ENCODE measurements at places on chromosomes 5 and 9.

- DNase-seq: no peak
These were observed 51.7 kb upstream of the VPS13A start for GRCh38 chr9:77125665-77126064.

GRCh38 chr9:70402213-70402612 lies 12.2 kb downstream of the KLF9 start:
- no peak for DNase-seq

GRCh38 chr5:52468976-52469375 lies 318.7 kb upstream of the ITGA1 start:
- DNase-seq: no peak

DNA sequence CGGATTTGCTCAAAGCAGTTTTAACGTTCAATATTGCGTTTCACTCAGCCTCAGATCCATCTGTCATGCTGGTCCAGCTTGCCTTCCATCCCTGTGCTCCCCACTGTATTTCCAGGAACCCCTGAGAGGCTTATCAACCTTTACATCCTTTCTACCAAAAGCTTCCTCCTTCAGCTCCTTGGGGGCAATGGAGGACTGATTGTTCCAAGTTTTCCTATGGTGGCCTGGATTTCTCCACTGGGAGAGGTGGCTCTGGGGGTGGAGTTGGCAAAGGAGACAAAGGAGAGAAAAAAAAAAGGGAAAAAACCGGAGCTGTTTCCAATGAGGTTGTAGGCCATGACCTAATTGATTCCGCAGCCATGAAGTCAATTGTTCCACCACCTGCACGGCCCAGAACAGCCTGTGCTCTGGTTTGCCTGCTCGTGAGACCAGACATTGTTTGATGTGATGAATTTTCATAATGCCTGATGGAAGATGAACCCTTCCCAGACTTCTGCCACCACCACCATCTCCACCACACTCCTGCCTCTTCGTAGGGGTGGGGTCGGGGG lies 54.1 kb downstream of the ABLIM3 start:
- DNase-seq: no peak

DNA sequence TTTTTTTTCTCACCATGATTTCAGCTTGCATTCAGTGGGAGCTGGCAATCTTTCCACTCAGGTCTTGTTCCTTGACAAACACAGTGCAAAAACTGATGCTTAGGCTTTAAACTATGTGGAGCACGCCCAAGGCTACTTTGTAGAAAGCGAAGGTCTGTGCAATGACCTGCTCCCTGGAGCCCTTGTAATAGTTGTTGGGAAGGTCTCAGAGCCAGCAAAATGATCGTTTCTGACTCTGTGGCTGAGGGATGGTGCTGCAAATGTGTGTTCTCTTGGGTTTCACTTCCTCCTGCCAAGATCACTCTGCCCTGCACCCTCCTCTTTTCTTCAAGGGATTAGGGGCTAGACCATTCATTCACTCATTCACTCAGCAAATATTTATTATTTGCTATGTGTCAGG lies 249.7 kb upstream of the MAP3K1 start:
- DNase-seq: no peak

DNA sequence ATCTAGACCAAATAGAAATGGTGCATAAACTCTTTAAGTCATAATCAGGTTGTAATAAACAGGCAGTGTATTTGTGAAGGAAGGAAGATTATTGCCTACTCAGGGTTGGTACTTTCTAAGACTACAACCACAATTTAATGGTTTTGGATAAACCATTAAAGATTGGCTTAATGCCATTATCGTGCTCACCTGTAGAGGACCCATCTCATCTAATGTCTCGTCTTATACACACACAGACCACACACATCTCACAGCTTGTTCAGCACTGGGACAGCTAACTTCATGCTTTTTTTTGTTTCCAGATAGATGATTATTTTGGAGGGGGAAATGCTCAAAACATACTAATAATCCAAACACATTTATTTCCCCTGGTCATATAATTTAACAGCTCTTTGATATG lies 175.7 kb upstream of the SLC12A2 start:
- DNase-seq: no peak

GRCh38 chr5:56520986-56521730 lies 288.0 kb upstream of the ANKRD55 start:
- DNase-seq: no peak

DNA sequence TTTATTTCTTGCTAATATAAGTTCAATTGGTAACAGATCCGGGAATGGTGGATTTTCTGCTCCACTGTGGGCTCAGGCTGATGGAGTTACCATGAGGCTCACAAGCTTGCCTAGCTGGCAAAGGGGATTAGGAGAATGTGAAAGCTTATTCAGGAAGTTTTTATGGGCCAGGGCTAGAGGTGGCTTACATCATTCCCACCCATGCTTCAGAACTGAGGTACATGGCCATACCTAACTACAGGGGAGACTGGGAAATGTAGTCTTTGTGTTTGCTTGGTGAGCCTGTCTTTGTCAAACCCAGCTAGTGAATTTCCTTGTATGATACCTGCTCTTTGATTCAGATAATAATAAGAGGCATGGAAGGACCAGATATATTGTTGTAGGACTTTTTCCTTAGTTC lies 105.9 kb upstream of the DHFR start:
- no peak for DNase-seq

- DNase-seq: no peak
These were observed 219.5 kb upstream of the RASA1 start for GRCh38 chr5:87048156-87048555.

GRCh38 chr5:121029536-121030245 lies 565.6 kb downstream of the PRR16 start:
- no peak for DNase-seq

DNA sequence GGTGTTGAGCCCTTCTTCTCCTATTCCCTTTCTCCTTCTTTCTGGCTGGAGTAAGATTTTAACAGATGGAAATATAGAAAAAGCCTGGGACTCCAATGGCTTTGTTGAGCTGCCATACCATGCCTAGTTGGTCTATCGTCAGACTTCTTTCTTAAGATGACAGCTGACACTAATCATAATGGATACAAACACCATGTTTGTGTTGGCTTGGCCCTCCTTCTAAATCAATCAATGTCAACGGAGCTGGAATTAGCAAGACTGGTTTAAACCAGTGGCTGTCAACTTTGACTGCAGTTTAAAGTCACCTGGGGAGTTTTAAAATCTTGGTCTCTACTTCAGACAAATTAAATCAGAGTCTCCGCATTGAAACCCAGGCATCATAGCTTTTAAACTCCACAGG lies 264.5 kb upstream of the PRR16 start:
- no peak for DNase-seq

DNA sequence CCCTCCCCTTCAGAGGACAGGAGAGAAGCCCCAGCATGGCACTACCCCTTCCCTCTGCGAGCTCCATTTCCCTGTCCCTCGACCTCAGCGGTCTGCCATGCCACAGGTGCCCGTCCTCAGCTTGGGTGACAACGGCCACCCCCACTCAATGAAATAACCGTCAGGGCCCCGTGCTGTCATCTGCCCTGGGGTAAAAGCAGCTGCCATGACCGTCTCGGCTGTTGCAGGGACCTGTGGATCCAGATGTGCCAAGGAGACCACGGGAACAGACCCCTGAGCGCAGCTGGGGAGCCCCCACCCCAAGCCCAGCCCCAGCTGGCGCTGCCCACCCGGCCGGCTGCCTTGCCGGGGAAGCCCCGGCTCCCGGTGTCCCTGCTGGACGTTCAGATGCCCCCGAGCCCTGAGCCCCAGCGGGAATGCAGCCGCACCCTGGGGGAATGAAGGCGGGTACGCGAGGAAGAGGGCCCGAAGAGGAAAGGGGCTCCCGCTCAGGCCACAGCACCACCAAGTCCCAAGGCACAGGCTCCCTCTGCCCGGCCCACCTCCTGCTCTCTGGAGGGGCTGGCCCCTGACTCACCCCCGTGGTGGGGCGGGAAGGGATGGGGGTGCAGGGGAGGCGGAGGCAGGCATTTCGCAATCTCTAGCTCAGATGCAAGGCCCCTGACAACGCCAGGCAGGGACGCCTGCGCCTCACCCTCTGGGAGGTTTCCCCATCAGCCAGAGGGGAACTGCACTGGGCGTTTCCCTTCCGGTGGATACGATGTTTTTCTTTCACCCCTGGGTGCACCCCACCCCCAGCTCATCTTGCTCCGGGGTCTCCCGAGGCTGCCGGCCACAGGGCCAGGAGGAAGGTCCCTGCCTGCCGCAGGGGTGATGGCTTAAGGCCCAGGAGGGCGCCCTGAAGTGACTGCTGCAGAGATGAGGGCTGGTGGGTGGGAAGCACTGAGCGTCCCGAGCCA lies 49.2 kb downstream of the NACC2 start:
- DNase-seq: no peak

GRCh38 chr5:135072387-135073281 lies 38.6 kb upstream of the PITX1 start:
- no peak for DNase-seq

DNA sequence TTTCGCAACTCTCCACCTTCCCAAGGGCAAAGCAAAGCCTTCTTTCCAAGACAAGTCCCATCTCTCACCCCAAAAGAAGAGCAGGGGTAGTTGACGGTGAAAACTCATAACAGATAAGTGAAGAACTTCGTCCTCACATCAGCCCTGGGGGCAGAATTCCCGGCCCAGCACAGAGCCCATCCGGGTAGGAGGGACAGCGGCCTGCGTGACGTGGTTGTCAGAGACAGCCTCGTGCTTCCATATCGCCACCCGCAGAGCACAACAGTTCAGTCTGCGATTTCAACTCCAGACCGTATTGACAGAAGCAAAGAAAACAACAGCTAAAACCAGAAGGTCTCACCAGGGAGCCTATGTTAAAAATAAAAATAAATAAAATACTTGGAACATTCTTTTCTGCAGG lies 273.2 kb downstream of the SYK start:
- no peak for DNase-seq

GRCh38 chr5:151196556-151197290 lies 27.2 kb downstream of the CCDC69 start:
- DNase-seq: no peak

DNA sequence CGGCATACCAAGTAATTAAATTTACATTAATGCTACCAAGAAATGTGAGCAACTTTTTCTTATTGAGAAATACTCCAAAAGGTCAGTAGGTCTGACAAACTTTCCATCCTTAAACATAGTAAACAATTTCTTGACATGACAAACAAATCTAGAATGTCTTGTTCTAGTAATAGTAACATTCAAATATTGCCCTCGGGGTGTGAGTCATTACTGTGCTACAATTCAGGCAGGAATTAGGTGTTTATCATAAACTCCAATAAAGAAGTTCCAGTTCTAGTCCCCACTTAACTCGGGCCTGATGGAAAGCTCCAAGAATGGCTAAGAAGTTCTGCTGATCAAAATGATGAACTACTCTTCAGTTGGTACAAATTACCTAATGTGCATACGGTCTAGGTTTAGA lies 235.6 kb upstream of the TUSC1 start:
- no peak for DNase-seq

DNA sequence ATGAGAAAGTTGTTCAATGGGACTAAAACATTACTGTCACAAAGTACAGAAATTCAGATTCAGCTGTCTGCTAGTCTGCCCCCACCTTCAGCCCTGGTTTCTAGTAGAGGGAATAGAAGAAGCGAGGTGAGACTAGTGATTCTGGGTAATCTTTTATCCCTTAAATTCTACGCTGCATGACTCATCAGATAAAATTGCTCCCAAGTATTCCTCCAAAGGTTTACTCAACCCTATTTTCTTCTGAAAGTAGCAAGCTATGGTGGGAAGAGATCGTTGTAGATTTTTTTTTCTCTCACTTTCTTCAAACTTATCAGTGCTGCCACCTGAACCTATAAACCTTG lies 318.9 kb upstream of the RIOK2 start:
- no peak for DNase-seq

- DNase-seq: no peak
These were observed 48.1 kb downstream of the EPB41L4B start for GRCh38 chr9:109272745-109273144.

DNA sequence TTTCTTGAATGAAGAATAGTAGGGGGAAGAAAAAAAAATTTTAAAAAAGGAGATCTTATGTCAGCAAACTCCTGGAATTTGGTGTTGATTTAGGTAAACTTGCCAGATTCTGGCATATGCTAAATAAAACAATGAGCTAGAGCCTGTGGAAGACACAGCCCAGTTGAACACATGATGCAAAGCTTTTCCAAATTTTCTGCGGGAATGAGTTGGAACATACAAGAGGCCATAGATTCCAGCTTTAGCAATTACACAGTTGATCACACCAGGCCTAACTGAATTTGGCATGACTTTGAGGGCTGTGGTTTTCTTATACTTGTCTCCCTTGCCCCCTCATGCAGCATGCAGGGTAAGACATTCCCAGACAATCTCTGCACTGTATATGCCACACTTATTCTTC lies 297.0 kb downstream of the SH3GL2 start:
- DNase-seq: no peak

DNA sequence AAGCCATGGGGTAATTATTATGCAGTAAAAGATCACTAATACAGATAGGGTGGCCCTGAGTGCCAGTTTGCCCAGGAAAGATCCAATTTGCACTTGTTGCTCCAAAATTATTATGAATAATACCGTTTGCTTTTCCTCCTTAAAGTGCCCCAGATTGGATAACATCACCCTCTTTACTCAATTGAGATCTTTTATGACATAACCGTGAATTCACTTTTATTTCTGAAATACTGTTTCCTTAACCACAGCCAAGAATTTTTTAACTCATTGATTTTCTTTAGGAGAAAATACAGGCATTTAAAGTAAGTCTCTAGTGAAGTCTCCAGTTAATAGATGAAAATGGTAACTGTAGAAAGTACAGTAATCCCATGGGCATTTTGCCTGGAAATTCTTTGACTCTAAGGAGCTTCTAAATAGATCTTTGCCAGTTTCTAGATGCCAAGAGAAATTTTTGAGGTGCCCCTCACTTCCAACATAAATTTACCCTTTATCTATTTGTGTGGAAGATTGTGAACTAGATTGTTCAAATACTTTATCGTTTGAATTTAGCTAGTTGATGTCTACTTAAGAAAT lies 99.2 kb downstream of the UHRF2 start:
- no peak for DNase-seq

DNA sequence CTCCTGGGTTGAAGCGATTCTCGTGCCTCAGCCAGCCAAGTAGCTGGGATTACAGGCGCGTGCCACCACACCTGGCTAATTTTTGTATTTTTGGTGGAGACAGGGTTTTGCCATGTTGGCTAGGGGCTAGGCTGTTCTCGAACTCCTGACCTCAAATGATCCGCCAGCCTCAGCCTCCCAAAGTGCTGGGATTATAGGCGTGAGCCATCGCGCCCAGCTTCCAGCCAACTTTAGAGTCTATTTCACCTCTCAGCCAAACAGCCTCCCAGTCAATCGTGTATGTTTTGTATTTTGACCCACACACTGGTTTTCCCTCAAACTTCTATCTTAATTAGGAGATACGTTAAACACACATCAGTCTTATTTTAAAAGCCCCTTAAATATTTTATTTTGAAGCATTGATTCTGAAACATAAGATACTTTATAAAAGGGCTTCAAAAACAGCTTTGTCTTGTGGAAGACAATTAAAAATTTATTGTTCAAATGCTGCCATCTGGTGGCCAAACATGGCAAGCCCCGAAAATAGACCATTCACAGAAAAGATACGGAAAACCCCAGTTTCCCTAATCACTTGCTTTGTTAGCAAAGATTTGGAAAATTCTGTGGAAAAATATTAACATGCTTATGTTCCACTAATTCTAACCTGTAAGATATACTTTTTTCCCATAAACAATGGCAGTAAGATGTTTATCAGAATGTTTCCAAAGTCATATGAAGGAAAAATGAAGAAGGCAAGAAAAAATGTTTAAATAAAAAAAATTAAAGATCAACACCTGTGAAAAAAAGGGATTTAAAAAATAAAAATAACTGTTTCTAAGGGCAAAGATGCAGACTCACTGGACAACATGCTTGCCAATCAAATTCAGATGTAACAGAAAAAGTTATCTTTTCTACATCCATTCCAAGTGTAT lies 33.1 kb downstream of the APTX start:
- peak; percentile 34 for DNase-seq

- DNase-seq: no peak
These were observed 271.5 kb downstream of the NR3C1 start for GRCh38 chr5:143131972-143132371.
